ENCODE measurements at places on chromosomes 6 and 20.

GRCh38 chr6:143196525-143197225 lies 136.0 kb downstream of the AIG1 start:
- no peak for DNase-seq

DNA sequence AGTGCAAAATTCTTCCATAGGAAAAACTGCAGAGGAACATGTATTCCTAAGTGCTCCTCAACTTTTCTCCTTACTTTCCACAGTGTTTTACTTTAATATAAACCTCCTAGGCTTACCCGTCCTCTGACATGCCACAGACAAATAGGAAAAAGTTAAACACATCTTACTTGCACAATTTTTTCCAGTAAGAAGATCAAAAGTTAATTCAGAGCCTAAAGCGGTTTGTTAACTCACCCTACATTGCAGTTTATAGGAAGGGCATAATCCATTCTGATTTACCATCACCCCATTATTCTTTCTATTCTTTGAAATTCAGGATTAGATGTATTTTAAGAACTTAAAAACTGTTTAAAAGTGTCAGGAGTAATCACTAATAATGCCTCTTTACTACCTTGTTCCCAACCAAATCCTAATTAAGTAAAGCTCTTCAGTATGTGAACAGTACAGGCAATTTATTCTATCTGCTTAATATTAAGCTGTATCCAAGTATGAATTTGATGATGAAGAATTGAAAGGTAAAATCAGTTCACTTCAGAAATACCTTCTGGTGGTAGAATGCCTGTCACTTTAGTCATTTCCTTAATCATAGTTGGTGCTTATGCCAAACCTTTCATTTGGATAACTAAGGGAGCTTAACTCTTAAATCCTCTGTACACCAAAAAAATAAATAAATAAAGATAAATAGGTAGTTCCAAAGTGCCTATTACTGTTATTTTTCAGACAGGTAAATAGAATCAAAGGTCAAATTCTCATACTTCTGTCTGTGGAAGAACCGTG lies 292.0 kb downstream of the ALDH8A1 start:
- no peak for DNase-seq

- no peak for DNase-seq
Measured at GRCh38 chr6:43020847-43021246, 576 bp upstream of the RRP36 start.

GRCh38 chr6:36823421-36824096 lies 15.7 kb downstream of the CPNE5 start:
- DNase-seq, result no peak

DNA sequence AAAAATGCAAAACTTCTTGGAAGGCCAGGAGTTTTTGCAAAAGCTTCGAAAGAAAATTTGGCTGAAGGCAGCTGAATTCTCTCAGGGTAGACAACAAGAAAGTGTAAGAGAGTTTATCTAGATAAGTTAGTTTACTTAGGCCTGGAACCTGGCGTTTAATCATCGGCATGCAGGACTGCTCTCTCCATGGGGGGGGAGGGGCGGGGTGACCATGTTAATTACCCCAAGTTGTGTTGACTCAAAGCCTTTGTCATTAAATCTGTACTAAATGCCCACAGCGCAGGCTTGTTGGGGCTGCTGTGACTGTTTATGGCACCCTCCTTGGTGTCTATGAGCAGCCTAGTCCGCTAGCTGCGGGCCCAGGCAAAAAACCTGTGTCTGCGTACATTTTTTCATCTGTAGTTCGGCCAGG lies 20.1 kb upstream of the ZNF451 start:
- DNase-seq, result no peak

DNA sequence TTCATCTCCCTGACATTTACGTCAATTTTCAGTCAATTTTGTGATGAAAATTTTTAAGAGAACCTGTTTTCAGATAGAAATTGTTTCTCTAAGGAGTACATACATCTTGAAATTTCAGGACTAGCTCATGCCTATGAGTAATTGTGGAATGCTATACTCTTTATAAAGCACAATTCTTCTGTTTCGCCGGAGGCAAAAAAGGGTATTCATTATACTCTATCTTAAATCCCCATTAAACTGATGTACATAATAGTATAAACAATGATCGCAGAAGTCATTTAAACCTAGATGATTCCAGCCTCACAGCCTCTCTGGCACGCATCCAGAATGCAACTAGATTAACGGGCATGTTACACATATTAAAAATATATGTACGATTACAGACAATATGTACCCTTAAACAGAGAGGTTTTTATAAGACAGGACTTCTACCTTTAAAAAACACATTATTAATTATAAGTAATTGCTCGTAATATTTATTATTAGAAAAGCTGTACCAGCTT lies 62.6 kb downstream of the NRSN1 start:
- DNase-seq, result no peak

GRCh38 chr20:4560667-4561066 lies 161.0 kb upstream of the PRND start:
- no peak for DNase-seq

DNA sequence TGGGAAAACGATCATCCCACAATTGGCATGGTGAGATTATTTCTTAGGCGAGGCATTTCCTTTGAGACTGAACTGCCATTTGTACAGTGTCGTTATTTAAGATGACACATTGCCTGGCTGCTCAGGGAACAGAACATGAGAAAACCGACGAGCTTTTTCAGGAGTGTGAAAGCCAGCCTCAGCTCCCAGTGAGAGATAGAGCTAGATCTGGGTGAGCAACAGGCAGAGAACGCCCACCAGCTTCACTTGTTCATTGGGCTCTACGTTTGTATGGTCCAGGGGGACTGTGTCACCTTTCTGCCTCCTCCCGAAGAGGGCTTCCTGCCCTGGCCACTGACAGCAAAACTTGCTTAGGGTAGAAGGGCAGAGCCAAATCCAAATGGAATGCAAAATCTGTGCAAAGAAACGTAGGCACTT lies 378.1 kb downstream of the RNGTT start:
- DNase-seq, result no peak

DNA sequence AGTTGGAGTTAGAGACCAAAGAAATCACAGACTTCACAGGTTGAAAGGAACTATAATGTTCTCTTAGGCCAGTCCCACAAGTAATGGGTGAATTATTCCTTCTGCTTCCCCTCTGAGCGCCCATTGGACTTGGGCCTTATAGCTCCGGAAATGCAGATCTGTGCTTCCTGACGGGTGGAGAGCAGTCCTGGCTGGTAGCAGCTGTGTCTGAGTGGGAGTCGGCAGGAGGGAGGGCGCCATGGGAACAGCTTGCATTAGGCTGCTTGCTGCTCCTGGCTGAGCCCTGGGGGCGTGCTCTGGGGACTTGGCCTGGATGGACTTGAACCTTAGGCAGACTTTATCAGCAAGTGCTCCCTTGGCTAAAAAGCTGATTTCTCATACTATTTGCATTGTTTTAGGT lies 18.4 kb upstream of the NUP153 start:
- DNase-seq, result no peak

- no peak for DNase-seq
Measured at GRCh38 chr6:37618916-37619590, 78.6 kb downstream of the MDGA1 start.

- no peak for DNase-seq
Measured at GRCh38 chr6:32974016-32974333, 5.6 kb downstream of the BRD2 start.

GRCh38 chr20:62543470-62544302 lies 67.9 kb upstream of the GATA5 start:
- no peak for DNase-seq

DNA sequence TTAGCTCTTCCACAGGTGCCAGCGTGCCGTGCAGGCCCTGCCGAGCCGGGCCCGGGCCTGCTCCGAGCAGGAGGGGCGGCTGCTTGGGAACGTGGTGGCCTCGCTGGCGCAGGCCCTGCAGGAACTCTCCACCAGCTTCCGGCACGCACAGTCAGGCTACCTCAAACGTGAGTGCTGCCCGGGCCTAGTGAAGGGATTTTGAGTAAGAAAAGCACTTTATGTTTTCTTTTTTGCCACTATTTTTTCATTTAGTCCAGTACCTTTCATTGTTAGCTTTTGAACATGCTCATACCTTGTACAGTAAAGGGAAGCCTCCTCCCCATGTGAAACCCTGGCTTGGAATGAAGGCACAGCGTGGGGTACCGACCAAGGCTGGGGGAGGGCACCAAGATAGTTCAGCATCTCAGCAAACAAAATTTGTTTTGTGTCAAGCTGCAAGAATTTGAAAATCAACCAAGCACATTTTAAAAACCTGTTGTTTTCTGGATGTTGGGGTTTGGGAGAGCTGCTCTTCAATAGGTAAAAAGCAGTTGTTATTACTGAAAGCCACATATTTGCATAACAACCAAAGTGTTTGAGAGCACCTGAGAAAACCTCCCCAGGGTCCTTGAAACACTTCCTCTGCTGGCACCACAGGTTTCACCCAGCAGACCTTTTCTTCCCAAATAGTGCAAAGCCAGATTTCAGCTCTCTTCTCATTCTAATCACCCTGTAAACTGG lies 18.4 kb downstream of the STX16 start:
- DNase-seq, result no peak

DNA sequence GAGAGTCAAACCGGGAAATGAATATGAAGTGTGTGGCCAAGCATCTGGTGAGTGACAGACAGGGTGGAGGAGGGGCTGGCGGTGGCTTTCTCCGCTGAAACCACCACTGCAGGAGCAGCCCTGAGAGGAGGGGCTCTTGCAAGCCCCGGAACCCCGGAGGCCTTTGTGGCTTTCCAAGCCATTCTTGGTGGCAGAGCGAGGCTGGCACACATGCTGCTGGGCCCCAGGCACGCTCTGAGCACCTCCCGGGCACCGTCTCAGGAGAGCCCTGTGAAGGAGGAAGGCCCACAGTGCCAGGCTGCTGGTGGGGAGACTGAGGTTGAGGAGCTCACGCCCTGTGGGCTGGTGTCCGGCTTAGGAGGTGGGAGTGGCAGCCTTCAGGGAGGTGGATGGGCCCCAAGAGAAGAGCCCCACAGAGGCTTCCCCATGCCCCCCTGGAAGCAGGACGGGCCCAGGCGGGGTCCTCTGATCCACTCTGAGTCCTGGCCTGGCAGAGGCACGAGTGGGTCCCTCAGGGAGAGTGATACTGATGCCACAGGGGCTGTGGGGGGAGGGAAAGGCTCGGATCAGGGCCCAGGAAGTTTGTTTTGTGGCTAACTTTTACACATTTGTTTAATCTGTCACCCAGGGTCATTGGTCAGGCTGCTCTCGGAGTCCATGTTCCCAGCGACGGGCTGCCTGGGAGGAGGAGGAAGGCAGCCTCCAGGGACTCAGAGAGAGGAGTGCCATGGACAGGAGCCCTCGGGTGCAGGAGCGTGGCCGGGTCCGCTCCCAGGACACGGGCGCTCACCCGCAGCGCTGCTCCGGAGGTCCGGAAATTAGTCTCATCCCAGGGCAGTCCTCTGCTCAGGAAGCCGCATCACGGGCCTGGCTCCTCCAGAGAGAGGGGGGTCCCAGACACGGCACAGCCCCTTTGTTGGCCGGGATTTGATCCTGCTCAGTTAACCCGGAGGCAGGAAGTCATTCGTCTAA lies 170.7 kb downstream of the ERMARD start:
- DNase-seq, result no peak

DNA sequence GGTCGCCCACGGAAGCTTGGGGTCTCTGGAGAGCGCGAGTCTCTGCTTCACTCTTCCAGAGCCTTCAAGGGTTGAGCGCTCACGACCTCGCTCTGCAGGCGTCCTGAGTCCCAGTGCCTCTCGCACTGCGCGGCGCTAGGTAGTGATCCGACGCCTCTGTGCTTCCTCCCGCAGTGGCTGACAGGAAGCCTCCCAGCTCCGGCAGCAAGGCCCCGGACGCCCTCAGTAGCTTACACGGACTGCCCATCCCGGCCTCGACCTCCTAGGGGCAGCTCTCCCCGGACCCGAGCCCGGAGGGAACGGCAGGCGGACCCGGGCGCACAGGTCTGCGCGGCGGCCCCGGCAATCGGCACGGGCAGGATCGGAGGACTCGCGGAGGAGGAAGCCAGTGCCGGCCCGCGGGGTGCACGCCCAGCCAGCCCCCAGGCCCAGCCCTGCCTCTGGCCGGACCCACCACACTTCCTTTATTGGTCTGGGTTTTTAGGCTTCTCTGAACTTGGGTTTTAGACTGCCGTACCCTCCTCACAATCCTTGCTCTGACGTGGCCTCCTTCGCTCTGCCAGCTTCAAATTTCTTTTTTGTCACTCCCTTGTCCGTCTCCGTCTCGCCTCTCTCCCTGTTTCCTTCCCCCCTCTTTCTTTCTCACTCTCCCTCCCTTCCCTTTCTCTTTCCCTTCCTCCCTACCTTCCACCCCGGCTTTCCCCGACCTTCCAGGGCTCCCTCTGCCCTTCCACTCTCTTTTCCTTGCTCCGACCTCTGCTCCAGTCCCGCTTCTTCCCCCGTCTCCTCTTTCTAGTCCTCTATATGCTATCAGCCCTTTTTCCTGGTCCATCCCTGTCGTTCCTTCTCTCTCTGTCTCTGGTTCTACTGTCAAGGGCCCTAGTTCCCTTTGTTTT lies 9.1 kb downstream of the PAX1 start:
- no peak for DNase-seq

- no peak for DNase-seq
Measured at GRCh38 chr20:33669873-33670640, 3.3 kb downstream of the ACTL10 start.

- DNase-seq, result no peak
Measured at GRCh38 chr6:39843305-39844020, 51.3 kb downstream of the DAAM2 start.

DNA sequence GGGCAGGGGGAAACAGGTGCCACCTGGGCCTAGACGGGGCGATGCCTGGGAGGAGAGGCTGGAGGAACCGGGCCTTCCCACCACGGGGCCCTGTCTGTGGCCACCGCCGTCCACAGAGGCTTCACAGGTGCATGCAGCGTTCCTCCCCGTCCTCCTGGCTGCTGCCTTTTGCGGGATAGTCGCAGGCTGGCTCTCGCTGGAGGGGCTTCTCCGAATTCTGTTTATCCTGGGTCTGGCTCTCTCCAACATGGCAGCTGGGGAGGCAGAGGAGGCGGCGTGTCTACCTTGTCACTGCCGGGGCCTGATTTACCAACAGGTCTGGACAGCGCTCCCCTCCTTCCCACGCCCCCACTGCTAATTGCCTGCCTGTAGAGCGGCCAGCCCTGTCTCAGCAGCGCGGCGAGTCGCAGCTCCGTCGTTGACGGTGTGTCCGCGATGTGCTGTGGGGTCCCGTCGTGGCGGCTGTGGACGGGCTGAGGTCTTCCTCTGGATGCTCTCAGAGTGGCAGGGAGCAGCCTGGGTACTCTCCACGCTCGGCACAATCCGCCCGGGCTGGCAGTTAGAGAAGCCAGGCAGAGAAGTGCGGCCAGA lies 262.9 kb downstream of the TAF4 start:
- no peak for DNase-seq

- DNase-seq, result no peak
Measured at GRCh38 chr6:6920114-6920986, 187.4 kb upstream of the RREB1 start.

DNA sequence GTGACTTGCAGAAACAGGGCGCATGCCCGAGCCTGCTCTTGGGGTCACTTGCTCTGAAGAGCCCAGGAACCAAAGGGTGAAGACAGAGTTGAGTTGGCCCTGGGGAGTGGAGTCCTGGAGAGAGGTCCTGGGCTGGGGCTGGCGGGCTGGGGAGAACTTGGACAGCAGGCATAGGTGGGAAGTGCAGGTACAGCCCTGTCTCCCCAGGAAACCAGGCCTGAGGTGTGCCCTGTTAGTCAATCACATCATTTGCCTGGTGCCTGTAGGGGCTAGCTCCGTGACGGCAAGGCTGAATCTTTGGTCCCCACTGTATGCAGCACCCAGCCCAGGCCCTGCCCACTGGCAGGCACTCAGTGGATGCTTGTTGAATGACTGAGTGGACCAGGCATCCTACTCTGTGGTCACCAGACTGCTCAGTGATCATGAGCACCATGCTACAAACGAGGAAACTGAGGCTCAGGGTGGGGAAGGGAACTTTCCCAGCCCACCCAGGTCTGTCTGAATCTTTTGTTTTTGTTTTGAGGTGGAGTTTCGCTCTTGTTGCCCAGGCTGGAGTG lies 15.6 kb upstream of the NOL4L start:
- no peak for DNase-seq

- DNase-seq, result no peak
Measured at GRCh38 chr20:40868551-40869217, 159.9 kb upstream of the TOP1 start.
